AG09319 (cell line): ENCODE measurements at places on chromosomes 6 and 20.

DNA sequence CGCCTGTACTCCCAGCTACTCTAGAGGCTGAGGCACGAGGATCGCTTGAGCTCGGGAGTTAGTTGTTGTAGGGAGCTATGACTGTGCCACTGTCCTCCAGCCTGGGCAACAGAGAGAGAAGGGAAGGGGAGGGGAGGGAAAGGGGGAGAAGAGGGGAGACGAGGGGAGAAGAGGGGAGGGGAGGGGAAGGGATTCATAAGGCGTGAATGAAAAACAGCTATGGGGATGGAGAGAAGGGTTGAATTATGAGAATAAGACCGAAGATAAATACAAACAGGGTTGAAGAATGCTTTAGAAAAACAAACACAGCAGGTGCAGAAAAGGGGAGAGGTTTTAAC is 106.0 kb downstream of the TRIM27 start:
- no peak for DNase-seq

- DNase-seq = no peak
These were observed 6.5 kb downstream of the EYS start for GRCh38 chr6:65700561-65700960.

DNA sequence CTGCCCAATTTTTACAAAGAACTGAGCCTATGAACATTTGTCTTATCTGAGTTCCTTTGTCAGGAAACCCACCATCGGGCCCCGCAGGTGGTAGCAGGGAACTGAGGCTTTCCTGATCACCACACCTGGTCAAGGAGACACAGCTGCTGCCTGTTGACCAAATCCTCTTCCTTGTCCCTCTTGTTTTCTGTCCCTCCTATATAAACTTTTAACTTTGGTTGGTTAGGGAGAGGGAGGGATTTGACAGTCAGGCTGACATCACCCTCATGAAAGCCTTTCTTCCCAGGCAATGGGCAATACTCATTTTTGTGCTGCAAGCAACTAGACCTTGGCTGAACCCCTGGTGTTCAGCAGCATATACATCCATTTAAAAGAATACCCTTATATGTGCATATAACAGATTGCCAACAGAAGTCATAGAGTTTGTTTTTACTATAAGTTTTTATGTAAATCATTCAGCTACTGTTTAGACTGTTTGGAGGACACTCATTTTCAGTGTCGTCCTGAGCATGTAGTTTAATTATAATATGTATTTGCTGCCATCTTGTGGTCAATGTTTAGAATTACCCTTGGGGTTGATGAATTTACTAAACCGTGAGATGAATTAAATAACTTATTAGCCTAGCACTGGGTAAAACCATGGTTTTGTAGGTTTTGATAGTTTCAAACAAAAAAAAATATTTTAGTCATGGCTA is 17.0 kb downstream of the CRISP1 start:
- peak; percentile 12 for DNase-seq

DNA sequence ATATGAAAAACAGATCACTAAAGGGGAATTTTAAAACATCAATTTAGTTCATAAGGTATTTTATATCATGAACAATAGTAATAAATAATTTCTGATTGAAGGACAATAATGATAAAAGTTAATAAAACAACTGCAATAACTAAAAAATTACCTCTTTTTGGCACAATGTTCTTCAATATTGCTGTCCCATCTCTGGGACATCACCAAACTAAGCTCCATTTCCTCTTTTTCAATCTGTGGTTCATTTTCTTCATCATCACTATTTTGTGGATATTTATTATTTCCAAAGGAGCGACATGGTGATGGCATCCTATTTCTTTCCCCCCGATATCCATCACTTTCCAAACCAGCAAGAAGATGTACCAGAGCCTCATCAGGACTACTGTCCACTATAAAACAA is 103.2 kb downstream of the REV3L start:
- no peak for DNase-seq

DNA sequence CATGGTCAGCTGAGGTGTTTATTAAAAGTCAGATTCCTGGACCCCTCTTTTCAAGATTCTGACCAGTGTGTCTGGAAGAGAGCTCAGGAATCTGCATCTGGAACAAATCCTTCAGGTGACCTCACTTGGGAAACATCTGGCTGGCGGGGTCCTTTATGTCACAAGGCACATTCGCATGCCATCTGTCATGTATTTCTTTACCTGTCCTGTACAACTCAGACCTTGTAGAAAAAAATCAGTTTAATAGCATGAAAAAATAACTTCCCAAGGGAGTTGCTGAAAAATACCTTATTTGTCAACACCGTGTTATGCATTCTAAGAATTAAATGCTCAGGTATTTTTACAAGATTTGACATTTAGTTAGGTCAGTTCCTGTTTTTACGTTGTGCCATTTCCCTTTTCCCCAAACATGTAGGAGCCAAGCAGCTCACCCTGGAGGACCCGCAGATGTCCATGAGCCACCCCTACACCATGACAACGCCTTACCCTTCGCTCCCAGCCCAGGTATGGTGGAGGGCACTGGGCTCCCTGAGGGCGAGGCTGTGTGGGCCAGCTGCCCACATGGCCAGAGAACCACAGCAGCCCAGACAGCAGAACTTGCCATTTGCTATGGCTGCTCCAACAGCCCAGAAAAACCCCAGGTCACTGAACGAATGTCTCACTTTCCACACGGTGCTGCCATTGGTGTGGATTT is 4.0 kb downstream of the IRF4 start:
- no peak for DNase-seq

- DNase-seq = no peak
These were observed 59.8 kb downstream of the NEDD9 start for GRCh38 chr6:11172501-11173327.

DNA sequence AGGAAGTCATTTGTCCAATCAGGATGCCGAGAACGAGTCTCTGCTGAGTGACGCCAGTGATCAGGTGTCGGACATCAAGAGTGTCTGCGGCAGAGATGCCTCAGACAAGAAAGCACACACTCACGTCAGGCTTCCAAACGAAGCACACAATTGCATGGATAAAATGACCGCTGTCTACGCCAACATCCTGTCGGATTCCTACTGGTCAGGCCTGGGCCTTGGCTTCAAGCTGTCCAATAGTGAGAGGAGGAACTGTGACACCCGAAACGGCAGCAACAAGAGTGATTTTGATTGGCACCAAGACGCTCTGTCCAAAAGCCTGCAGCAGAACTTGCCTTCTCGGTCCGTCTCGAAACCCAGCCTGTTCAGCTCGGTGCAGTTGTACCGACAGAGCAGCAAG is 281.5 kb downstream of the TSHZ2 start:
- no peak for DNase-seq

GRCh38 chr6:95364016-95364604 is 213.2 kb upstream of the MANEA start:
- DNase-seq = no peak

- DNase-seq = no peak
These were observed 379.2 kb upstream of the SLC35B3 start for GRCh38 chr6:8814440-8815000.

- no peak for DNase-seq
These were observed 20.5 kb downstream of the THBS2 start for GRCh38 chr6:169233181-169233580.

- DNase-seq = no peak
These were observed 46.6 kb upstream of the PTPRK start for GRCh38 chr6:128567029-128567428.

GRCh38 chr6:14212020-14212419 is 94.4 kb downstream of the CD83 start:
- DNase-seq = no peak

DNA sequence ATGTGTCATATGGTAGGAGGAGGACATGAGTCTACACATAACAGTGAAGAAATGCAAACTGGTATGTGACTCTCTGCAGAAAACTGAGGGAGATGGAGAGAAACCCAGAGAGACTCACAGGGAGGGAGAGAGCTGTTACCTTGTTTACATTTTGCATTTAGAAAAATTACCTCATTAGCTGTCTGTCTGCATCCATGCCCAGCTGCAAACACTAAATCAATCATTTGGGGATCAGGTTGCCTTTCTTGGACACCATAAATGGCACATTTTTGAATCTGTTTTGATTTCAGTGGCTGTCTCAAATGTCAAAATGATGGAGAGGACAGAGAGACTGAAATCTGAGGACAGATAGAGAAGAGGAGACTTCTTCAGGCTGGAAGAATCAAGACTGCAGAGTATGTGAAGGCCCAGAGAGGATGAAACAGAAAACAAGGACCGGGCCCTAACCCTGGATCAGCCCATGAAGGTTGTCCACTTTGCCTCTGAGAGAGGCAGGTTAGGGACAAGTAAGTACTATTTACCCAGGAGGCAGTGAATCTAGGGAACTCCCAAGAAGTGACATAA is 92.2 kb downstream of the UNC5CL start:
- DNase-seq = no peak

DNA sequence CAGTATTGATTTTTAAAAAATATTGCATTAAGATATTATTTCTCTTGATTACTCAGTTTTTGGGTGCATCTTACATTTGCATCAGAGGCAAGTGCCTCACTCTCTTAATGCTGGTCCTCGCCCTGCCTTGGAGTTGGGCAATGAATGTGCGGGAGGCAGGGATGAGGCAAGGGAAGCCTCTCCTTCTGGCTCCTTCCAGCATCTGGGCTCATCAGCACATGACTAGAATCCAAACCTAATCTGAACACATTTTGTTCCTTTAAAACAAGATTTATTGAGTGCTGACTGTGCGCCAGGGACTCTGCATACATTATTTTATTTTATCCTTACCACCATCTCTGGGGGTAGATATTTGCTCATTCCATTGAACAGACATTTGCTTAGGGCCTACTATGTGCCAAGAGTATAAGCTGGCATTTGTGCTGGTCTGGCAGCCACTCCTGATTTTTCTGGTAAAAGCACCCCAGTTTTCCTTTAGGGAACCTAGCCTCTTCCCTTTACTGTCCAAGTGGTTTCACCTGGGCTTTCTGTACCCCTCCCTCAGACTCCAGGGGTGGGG is 71.9 kb upstream of the ZNFX1 start:
- no peak for DNase-seq

DNA sequence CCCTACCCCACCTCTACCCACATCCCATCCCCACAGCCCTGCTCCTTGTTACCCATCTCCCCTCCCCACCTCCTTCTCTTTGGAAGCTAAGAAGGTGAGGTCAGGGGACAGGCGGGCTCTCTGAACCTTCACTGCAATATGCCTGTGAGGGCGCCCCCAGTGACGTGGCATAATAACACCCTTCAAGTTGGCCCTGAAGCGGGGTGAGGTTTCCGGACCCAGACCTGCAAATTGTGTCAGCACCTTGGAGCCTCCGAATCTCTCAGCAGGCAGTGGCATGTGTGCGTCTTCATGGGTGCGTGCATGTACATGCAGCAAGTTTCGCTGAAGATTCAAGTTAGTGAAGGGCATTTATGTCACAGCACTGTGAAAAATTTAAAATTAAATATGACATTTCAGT is 114.6 kb downstream of the SOBP start:
- DNase-seq = no peak

- no peak for DNase-seq
These were observed 43.5 kb downstream of the CDS2 start for GRCh38 chr20:5170341-5170740.

GRCh38 chr6:14593286-14593685 is 475.7 kb downstream of the CD83 start:
- no peak for DNase-seq

- no peak for DNase-seq
These were observed 38.5 kb downstream of the TBC1D7 start for GRCh38 chr6:13289789-13290318.

GRCh38 chr20:10225439-10226060 is 6.9 kb downstream of the SNAP25 start:
- DNase-seq = no peak

GRCh38 chr20:34581341-34582184 is 23.0 kb downstream of the MAP1LC3A start:
- no peak for DNase-seq

GRCh38 chr6:70706491-70707123 is 38.9 kb downstream of the SMAP1 start:
- peak; percentile 10 for DNase-seq

GRCh38 chr20:23774081-23774480 is 23.3 kb upstream of the CST1 start:
- DNase-seq = no peak

- peak; percentile 44 for DNase-seq
These were observed 9.2 kb upstream of the HLA-DOB start for GRCh38 chr6:32825966-32826365.

GRCh38 chr20:16864069-16864468 is 115.9 kb downstream of the OTOR start:
- no peak for DNase-seq

GRCh38 chr6:10484912-10485311 is 36.2 kb upstream of the GCNT2 start:
- DNase-seq = no peak

GRCh38 chr6:88163616-88164015 is 2.5 kb downstream of the CNR1 start:
- DNase-seq = no peak

DNA sequence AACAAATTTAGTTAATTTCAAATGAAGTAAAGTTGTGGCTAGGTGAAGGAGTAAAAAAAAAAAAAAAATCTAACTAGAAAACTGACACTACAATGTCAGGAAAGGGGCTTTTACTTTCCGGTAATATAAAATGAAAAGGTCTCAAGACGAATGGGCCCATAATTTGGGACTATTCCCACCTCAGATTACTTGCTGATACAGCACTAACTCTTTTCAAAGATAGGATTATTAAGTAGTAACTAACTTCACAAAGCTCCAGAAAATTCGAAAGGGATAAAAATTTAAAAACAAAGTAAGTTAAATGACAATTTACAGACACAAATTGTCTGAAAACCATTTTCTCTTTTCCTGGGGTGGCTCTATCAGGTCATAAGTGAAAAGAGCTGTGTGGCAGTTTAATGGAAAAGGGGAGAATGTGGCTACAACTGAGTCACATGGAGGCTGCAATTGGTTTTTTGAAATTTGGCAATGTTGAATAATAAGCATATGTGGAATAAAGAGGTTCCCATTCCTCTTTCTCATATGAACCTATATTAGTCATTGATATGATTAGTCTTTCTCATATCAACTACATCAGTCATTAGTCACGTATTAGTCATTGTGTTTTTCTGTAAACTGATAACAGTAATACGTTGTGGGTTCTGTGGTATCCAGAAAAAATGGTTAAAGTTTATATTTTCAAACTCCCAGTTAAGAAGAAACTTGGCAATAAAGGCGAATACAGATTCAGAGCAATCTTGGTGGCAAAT is 78.0 kb downstream of the RWDD2A start:
- no peak for DNase-seq
